ENCODE measurements at places on chromosomes 1 and 21. TPM values are rescaled to one million over a fixed set of nuclear protein-coding genes. Genes with fewer than 3 reads are reported as not detected.

DNA sequence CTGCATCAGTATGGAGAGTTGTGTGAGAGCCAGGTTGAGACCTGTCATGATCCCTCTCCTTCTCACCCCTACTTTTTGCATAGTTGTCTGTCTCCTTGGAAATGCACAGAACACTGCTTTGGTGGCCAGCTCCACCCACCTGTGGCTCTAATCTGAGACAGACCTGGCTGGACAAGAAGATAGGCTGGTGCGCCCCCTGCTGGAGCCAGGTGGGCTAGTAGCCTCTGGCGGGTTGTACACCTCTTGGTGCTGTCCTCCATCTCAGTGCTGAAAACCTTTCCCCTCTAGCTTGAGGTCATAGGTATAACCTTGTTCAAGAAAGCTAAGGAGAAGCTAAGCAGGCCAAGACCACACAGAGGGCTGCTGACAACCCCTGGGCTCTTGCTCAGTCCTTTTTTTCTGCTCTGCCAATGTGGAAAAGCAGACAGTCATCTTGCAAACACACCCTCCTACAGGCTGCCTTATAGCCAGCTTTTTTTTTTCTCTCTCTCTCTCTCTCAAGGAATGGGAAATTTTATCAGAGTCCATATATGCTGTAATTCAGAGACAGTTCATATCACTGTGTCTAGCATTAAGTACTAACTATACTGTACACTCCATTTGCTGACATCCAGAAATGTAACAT lies 58.8 kb upstream of the SPATA6 start:
- no peak for DNase-seq
- H3K4me1 ChIP-seq: peaks cover 5% of the 10 kb centered on the region
- peaks cover 29% of the 10 kb centered on the region for H3K27me3 ChIP-seq
- no peak overlapping the region for H3K27ac ChIP-seq

GRCh38 chr1:165536016-165536415 lies 7.8 kb upstream of the LRRC52 start:
- DNase-seq: no peak
- no peaks in the 10 kb centered on the region for H3K36me3 ChIP-seq
- peaks cover 32% of the 10 kb centered on the region for H3K27me3 ChIP-seq
- H3K4me1 ChIP-seq: peaks cover 3% of the 10 kb centered on the region

GRCh38 chr21:44012474-44013379 lies 618 bp downstream of the TRAPPC10 start:
- H3K36me3 ChIP-seq: peaks cover 1% of the 10 kb centered on the region
- H3K4me1 ChIP-seq: peaks cover 71% of the 10 kb centered on the region
- peak overlapping the region; percentile 82 for H3K4me3 ChIP-seq
- peak; percentile 75 for DNase-seq

GRCh38 chr1:197954718-197955418 lies 37.7 kb downstream of the LHX9 start:
- no peak overlapping the region for H3K27ac ChIP-seq
- no peak for DNase-seq
- peaks cover 29% of the 10 kb centered on the region for H3K4me1 ChIP-seq
- H3K36me3 ChIP-seq: no peaks in the 10 kb centered on the region
- peaks cover 9% of the 10 kb centered on the region for H3K27me3 ChIP-seq

GRCh38 chr1:182366596-182366995 lies 25.0 kb downstream of the GLUL start:
- no peak for DNase-seq
- no peaks in the 10 kb centered on the region for H3K36me3 ChIP-seq
- peaks cover 17% of the 10 kb centered on the region for H3K27me3 ChIP-seq
- no peak overlapping the region for H3K27ac ChIP-seq
- no peak overlapping the region for H3K4me3 ChIP-seq

GRCh38 chr21:34075760-34076660 lies 2.6 kb downstream of the MRPS6 start:
- H3K27ac ChIP-seq: peak overlapping the region; percentile 88
- peaks cover 66% of the 10 kb centered on the region for H3K4me1 ChIP-seq
- H3K27me3 ChIP-seq: no peaks in the 10 kb centered on the region
- H3K36me3 ChIP-seq: peaks cover 11% of the 10 kb centered on the region
- peak overlapping the region; percentile 93 for H3K4me3 ChIP-seq

GRCh38 chr21:40053007-40053406 lies 185.8 kb downstream of the PCP4 start:
- H3K27me3 ChIP-seq: peaks cover 1% of the 10 kb centered on the region
- peaks cover 4% of the 10 kb centered on the region for H3K4me1 ChIP-seq
- DNase-seq: no peak

Gene CRYBG2
- not detected for total RNA-seq

Gene CLCA2
- total RNA-seq: not detected

- H3K36me3 ChIP-seq: peaks cover 7% of the 10 kb centered on the region
- H3K4me1 ChIP-seq: peaks cover 12% of the 10 kb centered on the region
- no peak for DNase-seq
These were observed 140.5 kb downstream of the NTPCR start for GRCh38 chr1:233090746-233091494.

GRCh38 chr1:225914947-225915346 lies 9.1 kb downstream of the PYCR2 start:
- no peak overlapping the region for H3K27ac ChIP-seq
- no peaks in the 10 kb centered on the region for H3K27me3 ChIP-seq
- H3K4me3 ChIP-seq: no peak overlapping the region

GRCh38 chr1:225544924-225545323 lies 108.0 kb downstream of the ENAH start:
- H3K27me3 ChIP-seq: no peaks in the 10 kb centered on the region
- peaks cover 83% of the 10 kb centered on the region for H3K4me1 ChIP-seq
- H3K36me3 ChIP-seq: peaks cover 5% of the 10 kb centered on the region
- H3K4me3 ChIP-seq: no peak overlapping the region

Gene GPR25
- not detected for total RNA-seq

Gene PTGFR
- total RNA-seq: 2.0 TPM

Gene FLG2
- not detected for total RNA-seq

- H3K36me3 ChIP-seq: peaks cover 22% of the 10 kb centered on the region
- no peaks in the 10 kb centered on the region for H3K27me3 ChIP-seq
- no peak for DNase-seq
- no peak overlapping the region for H3K4me3 ChIP-seq
- no peak overlapping the region for H3K27ac ChIP-seq
These were observed 10.5 kb downstream of the FAM76A start for GRCh38 chr1:27736252-27736651.

Gene HSPB7
- total RNA-seq: 160 TPM

DNA sequence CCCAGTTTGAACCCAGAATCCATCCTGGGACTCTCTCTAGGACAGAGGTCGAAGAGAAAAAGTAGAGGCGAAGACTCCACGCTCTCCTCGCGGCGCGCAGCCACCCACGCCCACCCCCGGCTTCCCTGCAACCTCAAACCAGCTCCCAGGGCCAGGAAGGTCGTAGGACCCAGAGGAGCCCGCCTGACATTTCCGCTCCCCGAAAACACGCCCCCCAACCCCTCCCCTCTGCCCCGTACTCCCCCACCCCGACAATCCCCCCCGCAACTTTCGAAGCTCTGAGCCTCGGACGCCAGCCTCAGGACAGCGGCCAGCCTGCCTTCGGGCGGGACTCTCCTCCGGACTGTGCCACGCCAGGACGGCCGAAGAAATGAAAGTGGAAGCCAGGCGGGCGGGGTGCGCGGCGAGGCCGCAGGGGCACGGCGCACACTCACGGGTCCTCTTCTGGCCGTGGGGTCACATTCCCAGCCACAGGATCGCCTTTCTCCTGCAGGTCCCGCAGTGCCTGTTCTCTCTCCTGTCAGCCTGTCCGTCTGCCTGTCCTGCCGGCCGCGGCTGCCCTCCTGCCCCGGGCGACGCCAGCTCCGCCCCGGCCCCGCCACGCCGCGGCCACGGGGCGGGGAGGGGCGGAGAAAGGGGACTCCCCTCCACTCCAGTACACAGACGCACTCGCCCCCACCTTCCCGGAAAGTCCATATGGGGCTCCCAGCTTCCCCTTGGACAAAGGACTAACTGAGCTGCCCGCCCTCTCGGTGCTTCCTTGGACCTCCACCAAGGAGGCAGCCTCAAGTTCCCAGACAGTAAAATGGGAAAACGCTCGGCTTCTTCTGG lies at the start of gene MOB3C:
MOB3C (minus strand) TSS at position 535 of the 831 bp plus-strand sequence. CDS start 3,490 bp downstream, outside the sequence.
- H3K4me3 ChIP-seq: peak within 1 kb of the TSS; percentile 88
- no peak for DNase-seq
- H3K36me3 ChIP-seq: no peaks in the 10 kb centered on the region

Gene PADI1
- 0.41 TPM for total RNA-seq

Gene VCAM1
- total RNA-seq: 4.6 TPM

DNA sequence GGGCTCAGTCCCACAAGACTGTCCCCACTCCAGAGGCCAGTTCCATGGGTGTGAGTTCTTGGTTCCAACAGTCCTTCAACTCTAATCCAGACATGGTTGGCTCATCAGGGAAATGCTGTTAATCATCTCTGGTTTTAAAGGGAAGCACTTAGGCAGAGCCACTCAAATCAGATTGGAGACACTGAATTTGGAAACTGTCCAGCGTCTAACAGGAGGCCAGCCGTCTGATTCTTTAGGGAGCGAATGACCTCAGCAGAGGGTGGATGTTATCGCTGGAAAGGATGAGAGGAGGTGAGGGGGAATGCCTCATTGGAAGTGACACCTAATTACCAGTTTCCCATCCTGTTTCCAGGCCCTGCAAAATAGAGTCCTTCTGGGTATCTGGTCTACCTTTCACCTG lies 22.8 kb upstream of the LRRC38 start:
- no peak overlapping the region for H3K27ac ChIP-seq
- H3K4me3 ChIP-seq: no peak overlapping the region
- H3K4me1 ChIP-seq: no peaks in the 10 kb centered on the region
- no peaks in the 10 kb centered on the region for H3K36me3 ChIP-seq

GRCh38 chr1:66764994-66765578 lies 12.8 kb downstream of the DYNLT5 start:
- no peak overlapping the region for H3K4me3 ChIP-seq
- DNase-seq: no peak
- no peaks in the 10 kb centered on the region for H3K4me1 ChIP-seq
- peaks cover 2% of the 10 kb centered on the region for H3K36me3 ChIP-seq
- no peak overlapping the region for H3K27ac ChIP-seq

Gene MMP23B
- 71.4 TPM for total RNA-seq

Gene C8B
- total RNA-seq: not detected

DNA sequence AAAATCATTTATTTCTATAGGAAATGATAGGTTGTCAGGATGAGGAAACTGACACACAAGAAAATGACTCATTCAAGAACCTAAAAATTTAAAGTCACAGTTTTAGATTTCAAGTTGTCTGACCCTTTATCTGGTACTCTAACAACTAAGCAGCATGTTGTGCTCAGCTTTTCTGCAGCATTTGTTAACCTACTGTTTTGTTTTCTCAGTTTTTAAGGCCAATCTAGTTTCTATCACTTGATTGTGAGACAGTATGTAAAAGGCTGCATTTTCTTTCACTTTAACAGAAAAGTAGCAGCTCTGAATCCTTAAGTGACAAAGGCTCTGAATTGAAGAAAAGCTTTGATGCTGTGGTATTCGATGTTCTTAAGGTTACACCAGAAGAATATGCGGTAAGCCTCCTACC lies 59.1 kb downstream of the RALGPS2 start:
- peaks cover 5% of the 10 kb centered on the region for H3K36me3 ChIP-seq
- no peaks in the 10 kb centered on the region for H3K4me1 ChIP-seq
- no peak overlapping the region for H3K27ac ChIP-seq
- H3K4me3 ChIP-seq: no peak overlapping the region

Gene AIRE
- not detected for total RNA-seq

- no peak overlapping the region for H3K4me3 ChIP-seq
- no peak overlapping the region for H3K27ac ChIP-seq
- no peak for DNase-seq
- no peaks in the 10 kb centered on the region for H3K36me3 ChIP-seq
These were observed 9.5 kb downstream of the ATP6V1G3 start for GRCh38 chr1:198530953-198531352.

GRCh38 chr1:41738475-41738874 lies 180.2 kb downstream of the HIVEP3 start:
- H3K4me3 ChIP-seq: peak overlapping the region; percentile 59
- no peak for DNase-seq
- peaks cover 3% of the 10 kb centered on the region for H3K27me3 ChIP-seq
- H3K4me1 ChIP-seq: peaks cover 16% of the 10 kb centered on the region
- peak overlapping the region; percentile 91 for H3K27ac ChIP-seq

DNA sequence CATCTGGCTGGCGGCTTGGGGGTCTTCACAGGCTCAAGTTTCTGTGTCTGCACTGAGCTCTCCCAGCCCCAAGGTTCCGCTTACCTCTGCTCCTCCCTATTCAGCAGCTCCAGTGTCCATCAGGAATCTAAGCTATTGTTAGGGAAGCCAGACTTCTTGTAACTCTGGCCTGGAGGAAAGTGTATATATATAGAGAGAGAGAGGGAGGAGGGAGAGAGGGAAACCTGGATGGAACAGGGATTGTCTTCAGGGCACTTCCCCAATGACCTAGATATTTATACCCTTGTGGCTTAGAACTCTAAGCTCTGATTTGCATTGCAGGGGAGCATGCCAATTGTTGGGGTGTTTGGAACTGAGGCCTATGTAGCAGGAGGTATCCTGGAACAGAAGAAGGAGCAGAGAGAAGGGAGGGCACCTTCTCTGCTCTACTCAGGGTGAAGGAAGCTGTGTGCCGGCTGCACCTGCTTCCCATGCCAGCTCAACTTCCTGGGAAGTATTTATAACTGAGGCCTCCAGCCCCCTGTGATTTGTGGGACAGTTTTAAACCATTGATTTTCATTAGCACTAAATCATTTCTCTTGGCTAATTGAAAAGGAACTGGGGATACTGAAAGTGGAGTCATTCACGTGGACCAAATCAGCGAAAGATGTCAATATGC lies 70.9 kb downstream of the NAV1 start:
- no peak overlapping the region for H3K4me3 ChIP-seq
- DNase-seq: no peak
- H3K4me1 ChIP-seq: peaks cover 39% of the 10 kb centered on the region
- peaks cover 4% of the 10 kb centered on the region for H3K36me3 ChIP-seq
- no peak overlapping the region for H3K27ac ChIP-seq

Gene S100A7
- total RNA-seq: not detected

Gene TRIM58
- 1.7 TPM for total RNA-seq

- no peak overlapping the region for H3K4me3 ChIP-seq
- peaks cover 3% of the 10 kb centered on the region for H3K4me1 ChIP-seq
- no peaks in the 10 kb centered on the region for H3K27me3 ChIP-seq
These were observed 332.2 kb upstream of the USP24 start for GRCh38 chr1:55547405-55547804.

- H3K27me3 ChIP-seq: no peaks in the 10 kb centered on the region
- no peak for DNase-seq
- no peak overlapping the region for H3K27ac ChIP-seq
- H3K4me3 ChIP-seq: no peak overlapping the region
These were observed 1.8 kb downstream of the EYA3 start for GRCh38 chr1:28086651-28087050.

Gene MR1
- 2.7 TPM for total RNA-seq

GRCh38 chr1:109392788-109393616 lies 4.7 kb downstream of the SORT1 start:
- peak overlapping the region; percentile 63 for H3K4me3 ChIP-seq
- H3K4me1 ChIP-seq: peaks cover 88% of the 10 kb centered on the region
- no peak for DNase-seq
- H3K36me3 ChIP-seq: no peaks in the 10 kb centered on the region
- peak overlapping the region; percentile 96 for H3K27ac ChIP-seq

GRCh38 chr1:192907545-192908243 lies 98.9 kb downstream of the RGS2 start:
- DNase-seq: no peak
- no peaks in the 10 kb centered on the region for H3K27me3 ChIP-seq
- no peak overlapping the region for H3K4me3 ChIP-seq
- no peaks in the 10 kb centered on the region for H3K36me3 ChIP-seq

- DNase-seq: no peak
- no peaks in the 10 kb centered on the region for H3K27me3 ChIP-seq
- H3K4me1 ChIP-seq: peaks cover 8% of the 10 kb centered on the region
- H3K27ac ChIP-seq: no peak overlapping the region
These were observed 30.9 kb upstream of the PIGK start for GRCh38 chr1:77250126-77250525.
